ENCODE measurements at places on chromosomes 11 and 22. TPM values are rescaled to one million over a fixed set of nuclear protein-coding genes. Genes with fewer than 3 reads are reported as not detected.

BLID gene
- 0.62 TPM for total RNA-seq

TMPRSS6 gene
- total RNA-seq, result 0.53 TPM

DNA sequence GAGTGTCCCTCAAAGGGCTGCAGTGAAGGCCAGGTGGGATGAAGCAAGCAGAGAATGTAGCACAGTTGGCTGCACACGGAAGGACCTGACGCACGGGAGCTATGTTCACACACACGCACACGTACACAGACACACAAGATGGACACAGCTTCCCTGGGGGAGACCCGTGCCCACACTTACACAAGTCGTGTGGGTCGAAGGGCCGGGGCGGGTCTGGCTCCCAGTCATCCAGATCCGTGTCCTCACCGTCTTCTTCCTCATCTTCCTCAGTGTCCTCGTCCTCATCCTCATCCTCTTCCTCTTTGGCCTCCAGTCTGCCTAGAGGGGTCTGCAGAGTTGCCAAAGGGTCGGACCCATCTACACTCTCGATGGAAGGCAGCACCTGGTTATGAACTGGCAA is 51.6 kb upstream of the NFRKB start:
- peaks cover 12% of the 10 kb centered on the region for H3K4me1 ChIP-seq
- no peak for DNase-seq
- peaks cover 22% of the 10 kb centered on the region for H3K36me3 ChIP-seq
- H3K27ac ChIP-seq, result no peak overlapping the region
- H3K4me3 ChIP-seq, result no peak overlapping the region

SYT13 gene
- not detected for total RNA-seq

DKK3 gene
- total RNA-seq, result 111 TPM

Data from lower lobe of right lung (tissue), 2 donors.